Frontal cortex (tissue), 4 donors: ENCODE measurements at places on chromosomes 11 and 22.

DNA sequence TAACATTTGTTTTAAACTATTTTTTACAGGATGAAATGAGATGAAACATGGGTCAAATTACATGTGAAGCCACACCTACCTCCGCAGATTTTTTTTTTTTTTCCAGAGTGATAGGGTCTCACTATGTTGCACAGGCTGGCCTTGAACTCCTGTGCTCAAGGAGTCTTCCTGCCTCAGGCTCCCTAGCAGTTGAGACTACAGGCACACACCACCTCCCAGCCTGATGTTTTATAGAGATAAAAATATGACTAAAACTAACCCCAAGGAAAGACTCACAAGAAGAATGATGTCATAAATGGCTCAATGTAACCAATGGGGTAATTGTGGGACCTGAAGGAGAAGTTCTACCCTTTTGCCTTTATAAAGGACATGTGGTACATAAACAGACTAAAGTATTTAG lies 52.3 kb upstream of the SOX6 start:
- no peak for DNase-seq

- DNase-seq, result no peak
Observed at GRCh38 chr11:47572715-47573255, 6.0 kb downstream of the KBTBD4 start.

DNA sequence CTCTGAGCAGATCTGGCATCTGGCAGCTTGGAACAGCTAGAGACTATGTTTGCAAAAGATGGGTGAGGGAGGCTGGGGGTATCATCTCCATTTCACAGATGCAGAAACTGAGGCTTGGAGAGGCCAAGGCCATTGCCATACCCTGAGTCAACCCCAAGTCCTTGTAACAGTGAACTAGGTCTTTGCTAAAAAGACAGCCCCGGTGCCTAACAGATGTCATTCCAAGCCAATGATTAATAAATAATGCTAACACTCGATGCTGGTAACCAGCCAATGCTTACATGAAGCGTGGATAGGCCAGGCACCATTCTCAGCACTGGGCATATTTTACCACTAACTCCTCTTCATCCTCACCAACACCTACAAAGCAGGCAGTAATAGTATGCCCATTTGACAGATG lies 164.0 kb downstream of the MN1 start:
- DNase-seq, result no peak

DNA sequence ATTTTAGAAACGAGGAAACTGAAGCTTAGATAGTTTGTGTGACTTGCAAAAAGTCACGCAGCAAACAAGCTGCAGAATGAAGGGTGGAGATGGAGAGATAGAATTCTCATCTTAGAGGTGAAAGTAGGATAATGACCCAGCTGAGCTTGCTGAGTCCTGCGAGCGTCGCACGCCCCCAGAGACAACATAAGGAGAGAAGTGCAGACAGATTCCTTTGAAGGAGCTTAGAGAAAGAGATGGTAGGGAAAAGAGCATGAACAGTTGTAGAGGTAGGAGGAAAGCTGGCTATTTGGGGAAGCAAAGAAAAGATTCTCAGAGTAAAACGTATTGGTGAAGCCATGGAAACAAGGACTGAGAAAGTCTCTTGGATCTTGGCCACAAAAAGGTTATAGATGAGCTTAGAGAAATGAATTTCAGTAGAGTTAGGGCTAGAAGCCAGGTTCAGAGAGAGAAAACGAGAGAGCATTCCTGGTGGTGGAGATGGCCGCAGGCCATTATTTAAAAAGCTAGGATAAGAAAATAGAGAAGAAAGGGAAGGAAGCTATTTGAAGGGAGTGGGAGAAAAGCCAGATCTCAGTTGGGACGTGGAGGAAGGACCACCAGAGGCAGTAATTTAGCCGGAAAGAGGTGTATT lies 44.8 kb downstream of the FAM83F start:
- no peak for DNase-seq

DNA sequence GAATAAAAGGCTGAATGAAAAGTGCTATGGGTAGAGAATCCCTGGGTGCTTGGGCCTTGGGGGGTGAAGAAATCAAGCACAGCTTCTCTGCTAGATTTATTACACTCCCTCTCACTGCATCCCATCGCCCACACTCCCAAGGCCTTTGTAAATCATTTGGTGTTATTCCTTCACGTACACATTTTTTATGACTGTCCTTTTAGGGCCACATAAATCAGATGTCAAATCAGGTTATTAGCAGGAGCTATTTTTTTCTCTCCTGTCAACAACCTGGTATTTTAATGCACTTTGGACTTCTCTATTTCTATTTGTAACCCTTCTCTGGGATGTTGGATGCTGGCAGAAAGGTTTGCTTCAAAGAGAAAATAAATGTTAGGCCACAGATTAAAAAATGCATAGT lies 408.8 kb downstream of the INSC start:
- DNase-seq, result no peak

DNA sequence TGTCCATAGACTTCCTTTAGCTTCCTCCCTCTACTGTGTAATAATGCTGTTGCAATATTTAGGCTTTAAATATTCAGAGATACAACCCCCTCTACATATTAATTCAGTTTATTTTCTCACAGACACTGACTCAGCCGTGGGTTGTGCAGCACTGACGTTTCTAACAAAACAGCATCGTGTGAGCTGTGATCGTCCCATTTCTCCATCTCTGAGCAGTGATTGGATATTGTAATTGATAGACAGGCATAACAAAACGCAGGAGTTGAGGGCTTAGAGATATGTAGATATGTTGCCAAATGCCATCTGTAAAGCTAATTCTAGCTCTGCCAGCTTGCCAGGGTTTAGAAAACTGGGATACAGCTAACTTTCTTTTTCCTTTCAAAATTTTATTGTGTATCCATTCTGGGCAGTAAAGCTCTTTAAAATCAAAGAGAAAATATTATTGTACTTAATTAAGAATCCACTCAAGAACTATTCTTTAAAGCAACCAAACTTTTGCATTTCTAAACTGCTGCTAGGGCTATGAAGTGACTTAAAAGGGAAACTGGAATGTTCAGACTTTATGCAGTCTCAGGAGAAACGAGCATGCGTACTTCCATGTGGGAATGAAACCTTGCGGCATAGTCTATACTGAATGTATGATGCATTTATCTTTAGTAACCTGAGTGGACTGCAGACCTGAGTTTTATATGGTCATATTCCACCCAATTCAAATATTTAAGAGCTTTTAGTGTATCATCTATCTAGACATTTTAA lies 22.7 kb downstream of the BTBD10 start:
- DNase-seq, result no peak

GRCh38 chr11:36399236-36399635 lies 103.1 kb downstream of the PRR5L start:
- DNase-seq, result no peak
